ENCODE measurements at places on chromosomes 5 and 9. TPM values are rescaled to one million over a fixed set of nuclear protein-coding genes. Genes with fewer than 3 reads are reported as not detected.
A peak's percentile ranks its signal among the peaks of the same experiment; 100 is the strongest.

GRCh38 chr5:32276173-32276853 is 36.4 kb downstream of the MTMR12 start:
- peak; percentile 55 for ATAC-seq

DNA sequence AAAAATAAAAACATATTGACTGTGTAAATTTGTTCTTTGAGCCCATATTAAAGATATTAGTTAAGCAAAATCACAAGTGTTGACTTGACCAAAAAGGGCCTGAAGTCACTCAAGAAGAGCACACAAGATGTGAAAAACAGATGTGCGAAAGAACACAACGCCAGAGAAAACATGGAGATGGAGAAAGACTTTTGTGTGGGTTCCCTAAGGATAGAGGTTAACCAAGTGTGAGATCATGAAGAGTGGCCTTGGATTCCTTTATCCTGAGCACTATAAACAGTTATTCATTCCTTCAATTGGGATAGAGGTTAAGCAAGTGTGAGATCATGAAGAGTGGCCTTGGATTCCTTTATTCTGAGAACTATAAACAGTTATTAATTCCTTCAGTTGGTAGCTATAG is 361.8 kb downstream of the CDH18 start:
- ATAC-seq, result no peak

GRCh38 chr9:133115604-133116345 is 5.3 kb downstream of the RALGDS start:
- no peak for ATAC-seq

- no peak for ATAC-seq
These were observed 159.5 kb upstream of the ERCC6L2 start for GRCh38 chr9:95715868-95716435.

GRCh38 chr9:68692519-68692918 is 12.5 kb upstream of the PIP5K1B start:
- no peak for ATAC-seq

GRCh38 chr5:135883441-135883840 is 12.2 kb downstream of the IL9 start:
- ATAC-seq, result no peak

GRCh38 chr5:56070851-56071465 is 76.2 kb upstream of the IL6ST start:
- peak; percentile 9 for ATAC-seq

LCN2 gene
- 1.4 TPM for total RNA-seq

AGXT2 gene
- total RNA-seq, result not detected

IFNA2 gene
- total RNA-seq, result not detected

SLCO6A1 gene
- not detected for total RNA-seq
